ENCODE measurements at places on chromosomes 12 and 14.
A peak's percentile ranks its signal among the peaks of the same experiment; 100 is the strongest.

- DNase-seq, result no peak
These were observed 83.6 kb upstream of the USP44 start for GRCh38 chr12:95634622-95635621.

DNA sequence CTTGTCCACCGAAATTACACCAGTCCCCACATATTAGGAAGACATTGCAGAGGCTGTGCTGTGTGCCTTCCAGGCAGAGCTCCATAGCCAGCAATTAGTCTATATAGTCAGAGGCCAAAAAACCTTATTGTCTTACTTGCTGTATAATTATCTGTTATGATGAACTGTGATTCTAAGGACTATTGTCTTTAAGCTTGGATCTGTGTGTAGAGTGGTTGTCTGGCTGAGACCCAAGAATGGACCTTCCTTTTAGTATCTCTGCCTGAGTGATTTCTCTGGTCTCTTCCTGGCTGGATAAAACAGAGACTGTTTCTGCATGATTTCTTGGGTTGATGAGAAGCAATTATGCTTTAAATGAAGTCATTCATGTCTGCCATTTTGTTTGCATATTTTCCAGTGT is 465.3 kb downstream of the PRKD1 start:
- DNase-seq, result no peak

DNA sequence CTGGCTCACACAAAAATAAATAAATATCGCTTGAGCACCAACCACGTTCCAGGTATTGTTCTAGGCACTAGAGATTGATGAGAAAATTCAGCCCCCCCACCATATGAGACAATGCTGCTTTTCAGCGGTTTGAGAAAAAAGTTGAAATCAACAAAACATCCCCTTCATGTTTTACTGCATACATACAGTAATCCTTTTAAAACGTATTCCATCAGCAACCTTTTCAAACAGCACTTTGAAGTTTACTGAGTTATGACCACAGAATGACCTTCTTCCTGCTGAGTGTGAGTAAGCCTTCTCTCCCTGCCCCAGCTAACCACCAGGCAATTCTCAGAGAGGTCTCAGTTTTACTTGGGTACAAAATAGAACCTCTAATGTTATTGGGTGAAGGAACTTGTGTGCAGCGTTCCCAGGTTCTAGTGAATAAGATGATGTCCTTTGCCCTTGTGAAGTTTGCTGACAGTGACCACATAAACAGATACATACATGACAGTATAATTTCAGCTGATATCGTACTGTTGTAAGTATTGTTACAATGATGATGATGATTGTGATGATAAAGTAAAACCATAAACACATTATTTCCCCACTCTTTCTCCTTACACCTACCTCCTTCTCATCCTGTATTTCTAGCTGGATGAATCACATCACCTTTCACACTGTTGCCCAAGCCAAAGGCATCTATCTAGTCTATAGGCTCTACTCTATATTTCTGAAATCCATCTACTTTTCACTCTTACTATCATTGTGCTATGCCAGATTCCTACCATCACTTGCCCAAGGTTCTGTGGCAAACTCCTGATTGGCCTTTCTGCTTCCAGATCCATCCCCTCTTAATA is 124.4 kb upstream of the KRR1 start:
- DNase-seq, result peak; percentile 48

GRCh38 chr14:61616524-61617185 is 78.7 kb upstream of the HIF1A start:
- DNase-seq, result peak; percentile 64

- DNase-seq, result peak; percentile 86
These were observed 224.2 kb upstream of the PWP1 start for GRCh38 chr12:107461222-107461975.

- no peak for DNase-seq
These were observed 16.6 kb downstream of the LRTM2 start for GRCh38 chr12:1836854-1837421.

GRCh38 chr12:3772380-3772779 is 19.5 kb upstream of the CRACR2A start:
- no peak for DNase-seq

- no peak for DNase-seq
These were observed 24.7 kb downstream of the APAF1 start for GRCh38 chr12:98669751-98670150.

DNA sequence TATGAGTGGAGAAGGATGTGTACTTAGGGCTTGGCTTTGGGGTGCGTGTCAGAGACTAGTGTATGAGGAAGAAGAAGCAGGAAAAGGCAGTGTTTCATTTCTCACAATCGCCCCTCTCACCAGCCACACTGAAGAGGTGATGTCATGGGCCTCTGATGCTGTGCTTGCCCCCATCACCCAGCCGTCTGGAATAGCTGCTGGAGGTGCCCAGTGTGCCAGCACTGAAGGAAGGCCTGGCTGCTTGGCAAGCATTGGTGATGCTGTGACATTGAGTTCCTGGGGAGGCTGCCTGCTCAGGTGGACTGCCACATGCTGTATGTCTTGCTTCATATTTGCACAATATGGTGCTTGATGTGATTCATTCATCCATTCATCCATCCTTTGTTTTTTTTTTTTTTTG is 56.2 kb downstream of the CRADD start:
- no peak for DNase-seq

- no peak for DNase-seq
These were observed 175.2 kb upstream of the ATP2B1 start for GRCh38 chr12:89883630-89884389.

- no peak for DNase-seq
These were observed 120.4 kb upstream of the ATF7IP start for GRCh38 chr12:14244876-14245669.

- no peak for DNase-seq
These were observed 125.0 kb downstream of the PRIMA1 start for GRCh38 chr14:93663317-93663716.

DNA sequence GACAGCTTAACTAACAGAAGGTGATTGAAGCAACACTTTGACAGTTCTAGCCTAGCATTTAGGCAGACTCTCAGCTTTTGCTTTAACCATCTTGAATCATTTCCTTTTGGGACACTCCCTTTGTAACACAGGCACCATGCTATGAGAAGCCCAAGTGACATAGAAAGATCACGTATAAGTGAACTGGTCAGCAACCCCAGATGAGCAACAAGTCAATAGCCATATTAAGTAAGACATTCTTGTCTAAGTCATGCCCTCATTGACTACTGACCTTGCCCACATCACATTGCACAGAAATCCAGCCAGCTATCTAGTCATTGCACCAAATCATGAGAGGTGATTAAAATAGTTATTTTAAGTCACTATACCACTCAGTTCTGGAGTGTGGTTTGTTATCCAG is 476.8 kb downstream of the TRHDE start:
- DNase-seq, result no peak

GRCh38 chr12:23867794-23868193 is 81.7 kb downstream of the SOX5 start:
- DNase-seq, result no peak
